GM20000 (cell line): ENCODE measurements at places on chromosomes 1 and 21.

DNA sequence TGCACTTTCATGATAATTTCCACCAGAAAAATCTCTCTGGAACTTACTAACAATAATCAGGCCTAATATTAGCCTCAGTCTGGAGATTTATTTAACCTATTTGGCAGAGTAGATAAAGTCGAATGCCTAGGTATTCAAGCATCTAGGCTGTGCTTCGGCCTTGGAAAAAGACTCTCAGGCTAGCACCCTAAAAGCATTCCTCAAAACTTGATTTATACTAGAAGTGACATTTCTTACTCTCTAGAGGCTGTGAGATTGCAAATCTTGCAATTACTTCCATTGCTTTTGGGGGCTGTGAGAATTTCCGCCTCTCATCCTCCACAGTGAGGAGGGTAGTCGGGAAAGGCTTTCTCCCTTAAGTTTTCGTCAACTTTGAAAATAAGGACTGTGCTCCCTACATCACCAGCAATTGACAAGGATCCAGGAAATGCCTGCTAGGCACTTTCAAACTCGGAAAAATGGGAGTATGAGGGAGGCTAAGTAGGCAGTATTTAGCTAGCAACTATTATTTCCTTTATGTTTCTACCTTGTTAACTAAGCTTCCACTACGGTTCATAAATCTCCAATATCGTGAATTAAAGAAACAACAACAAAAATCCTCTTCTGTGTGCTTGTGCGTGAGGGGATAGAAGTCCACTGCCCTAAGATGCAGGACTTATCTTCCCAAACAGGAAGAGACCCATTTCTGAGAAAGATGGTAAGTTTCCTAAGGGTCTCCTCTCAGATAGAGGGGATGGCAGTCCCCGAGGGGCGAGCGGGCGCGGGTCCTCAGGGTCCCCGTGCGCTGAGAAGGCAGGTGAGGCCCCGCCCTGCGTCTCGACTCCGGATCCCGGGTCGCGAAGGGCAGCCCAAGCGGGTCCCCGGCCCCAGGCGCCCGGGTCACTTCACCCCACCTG lies 1.1 kb upstream of the LMO4 start:
- DNase-seq = no peak

- no peak for DNase-seq
Observed at GRCh38 chr1:184555665-184556641, 169.1 kb downstream of the C1orf21 start.

- no peak for DNase-seq
Observed at GRCh38 chr1:46285730-46286477, 17.5 kb downstream of the LRRC41 start.

DNA sequence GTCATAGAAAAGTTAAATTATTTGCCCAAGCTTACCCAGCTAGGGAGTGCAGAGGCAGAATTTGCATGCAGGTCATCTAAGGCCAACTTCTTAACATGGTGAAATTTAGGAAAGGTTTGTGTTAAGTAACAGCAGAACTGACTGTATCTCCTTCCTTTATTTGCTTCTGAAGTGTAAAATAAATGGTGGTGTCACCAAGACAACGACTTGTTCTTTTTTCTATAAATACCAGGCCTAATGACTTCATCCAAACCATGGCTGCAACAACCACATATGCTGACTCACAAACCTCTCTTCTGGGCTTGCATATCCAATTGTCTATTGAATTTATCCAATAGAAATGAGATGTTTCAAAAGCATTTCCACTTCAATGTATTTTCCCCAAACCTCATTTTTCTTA lies 19.1 kb downstream of the COL24A1 start:
- no peak for DNase-seq

DNA sequence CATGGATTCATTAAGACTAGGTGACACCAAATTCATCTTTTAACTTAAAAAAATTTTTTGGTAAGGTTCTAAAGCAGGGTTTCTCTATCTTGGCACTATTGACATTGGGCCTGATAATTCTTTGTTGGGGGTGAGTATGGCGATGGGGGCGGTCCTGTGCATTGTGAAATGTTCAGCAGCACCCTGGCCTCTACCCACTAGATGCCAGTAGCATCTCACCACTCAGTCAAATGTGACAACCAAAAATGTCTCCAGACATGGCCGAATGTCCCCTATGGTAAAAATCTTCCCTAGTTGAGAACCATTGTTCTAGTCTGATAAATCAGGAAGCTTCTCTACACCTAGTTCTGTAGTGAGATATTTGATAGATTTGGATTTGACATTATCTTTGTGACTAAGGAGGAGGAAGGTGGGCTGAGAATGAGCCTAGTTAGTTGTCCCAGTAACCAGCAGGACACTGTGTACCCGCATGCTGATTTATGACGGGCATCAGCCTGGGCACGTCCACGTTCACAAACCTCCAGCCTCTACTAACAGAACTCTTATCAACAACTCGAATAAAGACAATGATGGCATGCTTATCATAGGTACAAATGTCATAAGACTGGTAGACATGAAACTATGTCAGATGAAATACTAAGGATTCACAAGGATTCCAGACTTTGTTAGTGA lies 104.6 kb downstream of the KCND3 start:
- DNase-seq = no peak

GRCh38 chr1:160837558-160838205 lies 25.0 kb downstream of the CD244 start:
- DNase-seq = peak; percentile 69

GRCh38 chr1:46486432-46487015 lies 3.1 kb upstream of the DMBX1 start:
- DNase-seq = no peak

- no peak for DNase-seq
Observed at GRCh38 chr21:34846601-34847112, 177.9 kb downstream of the CLIC6 start.

- no peak for DNase-seq
Observed at GRCh38 chr1:112544011-112544688, 35.4 kb downstream of the WNT2B start.

GRCh38 chr1:212283741-212284140 lies 1.5 kb upstream of the PPP2R5A start:
- no peak for DNase-seq

- no peak for DNase-seq
Observed at GRCh38 chr1:71623888-71624287, 543.1 kb upstream of the ZRANB2 start.

DNA sequence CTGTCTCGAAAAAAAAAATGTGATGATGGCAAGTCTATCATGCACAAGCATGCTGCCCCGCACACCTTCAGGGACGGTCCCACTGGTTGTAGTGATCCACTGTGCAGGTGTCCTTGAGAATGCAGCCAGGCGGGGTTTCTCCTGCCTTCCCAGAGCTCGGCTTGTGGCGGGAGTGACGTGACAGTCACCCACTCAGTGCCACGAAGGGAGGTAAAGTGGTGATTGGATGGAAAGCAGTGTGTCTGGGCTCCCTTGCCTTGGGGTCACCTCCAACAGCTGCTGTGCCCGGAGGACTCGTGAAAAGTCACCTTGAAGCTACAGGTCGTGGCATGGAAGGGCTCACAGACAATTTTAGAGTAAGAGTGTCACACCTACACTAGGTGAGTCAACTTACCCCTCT lies 33.5 kb upstream of the TRIM17 start:
- no peak for DNase-seq

GRCh38 chr21:44931501-44932407 lies 8.1 kb upstream of the SLX9 start:
- peak; percentile 67 for DNase-seq

DNA sequence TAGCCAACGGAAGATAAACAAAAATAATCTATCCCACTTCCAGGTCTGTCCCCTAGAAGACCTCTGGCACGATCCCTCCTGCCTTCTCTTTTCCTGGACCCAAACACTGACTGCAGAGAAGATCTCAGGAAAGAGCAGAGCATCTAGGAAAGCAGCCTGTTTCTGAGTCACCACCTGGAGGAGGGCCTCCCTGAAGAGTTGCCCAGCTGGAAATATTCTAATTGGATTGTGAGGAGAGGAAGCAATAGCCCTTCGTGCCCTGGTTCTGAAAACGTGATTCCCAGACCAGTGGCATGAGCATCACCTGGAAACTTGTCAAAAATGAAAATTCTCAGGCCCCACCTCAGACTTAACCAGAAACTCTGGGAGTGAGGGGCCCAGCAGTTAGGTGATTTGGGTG lies 411.1 kb downstream of the SETD4 start:
- DNase-seq = no peak

GRCh38 chr21:19218163-19218562 lies 814.6 kb upstream of the TMPRSS15 start:
- DNase-seq = no peak

- no peak for DNase-seq
Observed at GRCh38 chr1:67597336-67597735, 87.7 kb upstream of the GADD45A start.

GRCh38 chr21:35635994-35636393 lies 424.3 kb downstream of the SETD4 start:
- no peak for DNase-seq

- peak; percentile 61 for DNase-seq
Observed at GRCh38 chr1:117674521-117675400, 68.9 kb downstream of the TENT5C start.

DNA sequence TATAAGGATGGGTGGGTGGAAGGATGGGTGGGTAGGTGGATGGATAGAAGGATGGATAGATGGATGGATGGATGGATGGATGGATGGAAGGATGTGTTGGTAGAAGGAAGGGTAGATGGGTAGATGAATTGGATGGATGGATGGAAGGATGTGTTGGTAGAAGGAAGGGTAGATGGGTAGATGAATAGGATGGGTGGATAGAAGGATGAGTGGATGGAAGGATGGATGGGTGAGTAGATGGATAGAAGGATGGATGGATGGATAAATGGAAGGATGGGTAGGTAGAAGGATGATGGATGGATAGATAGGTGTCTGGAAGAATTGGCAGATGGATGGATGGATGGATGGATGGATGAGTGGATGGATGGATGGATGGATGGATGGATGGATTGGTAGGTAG lies 6.0 kb downstream of the MASP2 start:
- no peak for DNase-seq

GRCh38 chr1:205072286-205072685 lies 12.0 kb downstream of the TMEM81 start:
- DNase-seq = no peak

GRCh38 chr1:244801246-244801645 lies 34.2 kb upstream of the COX20 start:
- DNase-seq = peak; percentile 66

DNA sequence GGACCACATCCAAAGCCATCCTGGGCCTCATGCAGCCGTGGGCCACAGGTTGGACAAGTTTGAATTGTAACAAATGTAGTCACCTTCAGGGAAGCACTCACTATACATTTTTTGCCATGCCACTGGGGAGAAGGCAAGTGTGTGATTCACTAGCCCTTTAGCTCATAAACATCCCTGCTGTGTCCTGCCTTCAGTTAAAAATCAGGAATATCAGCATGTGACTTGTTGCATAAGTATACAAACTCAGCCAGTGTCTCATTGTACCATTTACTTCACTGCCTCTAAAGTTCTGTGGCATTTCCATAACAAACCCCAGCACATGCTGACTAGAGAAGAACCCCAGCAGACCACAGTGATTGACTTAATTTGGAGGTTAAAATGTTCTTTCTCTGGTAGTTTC lies 142.0 kb upstream of the C1orf105 start:
- DNase-seq = no peak

- peak; percentile 70 for DNase-seq
Observed at GRCh38 chr1:231039161-231040018, 664 bp downstream of the FAM89A start.

DNA sequence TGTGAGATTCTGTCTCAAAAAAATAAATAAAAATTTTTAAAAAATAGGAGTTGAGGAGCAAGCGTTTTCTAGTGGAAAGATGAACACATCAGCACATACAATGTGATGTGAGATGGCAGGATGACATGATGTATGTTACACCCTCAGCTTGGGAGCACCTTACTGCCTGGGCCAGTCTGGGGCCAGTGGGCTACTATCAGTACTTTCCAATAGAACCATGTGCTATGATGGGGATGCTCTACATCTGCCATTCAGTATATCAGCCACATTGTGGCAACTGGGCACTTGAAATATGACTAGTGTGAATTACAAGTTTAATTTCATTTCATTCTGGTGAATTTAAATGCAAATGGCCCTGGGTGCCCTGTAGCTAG lies 156.0 kb downstream of the PGBD5 start:
- no peak for DNase-seq

DNA sequence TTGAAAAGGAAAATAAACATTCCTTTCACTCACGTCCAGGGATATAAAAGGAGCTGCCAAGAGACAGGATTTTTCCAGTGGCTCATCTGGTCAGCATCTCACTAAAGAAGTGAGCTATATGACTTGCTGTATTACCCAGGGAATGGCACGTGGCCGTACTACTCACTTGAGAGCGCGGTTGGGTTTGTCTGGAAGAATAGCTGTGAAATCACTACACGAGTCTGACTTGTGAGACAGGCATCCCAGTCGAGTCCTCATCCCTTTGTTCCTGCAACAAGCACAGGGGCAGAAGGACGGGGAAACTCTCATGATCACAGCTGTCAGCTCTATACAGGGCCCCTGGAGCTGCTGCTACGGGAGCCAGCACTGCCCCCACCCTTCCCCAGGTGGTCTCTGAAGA lies 17.7 kb downstream of the RGS8 start:
- DNase-seq = no peak

DNA sequence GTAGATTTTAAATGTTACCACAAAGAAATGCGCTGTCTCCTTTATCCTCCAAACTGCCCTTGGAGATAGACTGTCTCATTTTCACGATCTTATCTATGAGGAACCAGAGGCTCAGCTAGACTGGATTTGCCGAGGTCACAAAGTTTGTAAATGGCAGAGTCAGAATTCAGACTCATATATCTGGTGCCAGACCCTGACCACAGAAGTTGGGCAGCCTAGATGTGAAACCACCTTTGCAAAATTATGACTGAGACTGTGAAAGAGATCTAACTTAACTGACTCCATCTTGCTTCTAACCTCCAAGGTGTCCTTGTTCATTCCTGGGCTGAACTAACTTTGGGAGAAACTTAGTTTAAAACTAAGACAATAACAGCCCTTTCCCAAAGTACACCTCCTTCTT lies 14.1 kb downstream of the CNR2 start:
- DNase-seq = no peak

GRCh38 chr1:177546346-177546745 lies 375.6 kb downstream of the BRINP2 start:
- no peak for DNase-seq

GRCh38 chr1:220680085-220680687 lies 10.0 kb upstream of the C1orf115 start:
- DNase-seq = peak; percentile 62
